ENCODE measurements at places on chromosomes 3 and 15. TPM values are rescaled to one million over a fixed set of nuclear protein-coding genes. Genes with fewer than 3 reads are reported as not detected.

Gene JMJD7
- 5.3 TPM for total RNA-seq

Gene GPR160
- total RNA-seq: 0.24 TPM

Gene SPG11
- total RNA-seq: 44.6 TPM

Gene LRRC3B
- not detected for total RNA-seq

Gene DAPK2
- total RNA-seq: 0.49 TPM

Gene UACA
- 47.0 TPM for total RNA-seq

Gene VGLL3
- 19.8 TPM for total RNA-seq

Gene MEGF11
- total RNA-seq: not detected

Gene LOXL1
- 45.9 TPM for total RNA-seq

Gene PLSCR2
- total RNA-seq: not detected

Gene PROS1
- total RNA-seq: 4.8 TPM

Gene PRRT3
- 1.2 TPM for total RNA-seq

Gene GPR62
- not detected for total RNA-seq

Gene ROPN1
- total RNA-seq: 1.3 TPM

Gene TICRR
- total RNA-seq: 9.0 TPM

Gene SPTSSB
- total RNA-seq: not detected

Gene MASP1
- not detected for total RNA-seq

Gene SPESP1
- total RNA-seq: 46.7 TPM

Gene IL5RA
- total RNA-seq: not detected

Gene SEMA5B
- total RNA-seq: not detected

Gene MYH15
- total RNA-seq: 0.20 TPM

Gene PHLDB2
- total RNA-seq: 122 TPM

Gene EEF1AKMT4
- total RNA-seq: 7.3 TPM

Gene SERINC4
- total RNA-seq: not detected

Gene SPATA16
- not detected for total RNA-seq

Gene PLA1A
- total RNA-seq: 0.20 TPM

Gene SI
- total RNA-seq: not detected

Gene CACNA2D3
- total RNA-seq: 11.2 TPM

Gene ABHD14A
- 29.1 TPM for total RNA-seq

Gene TMEM212
- total RNA-seq: not detected

Gene IL20RB
- total RNA-seq: 10.7 TPM

Gene NOX5
- total RNA-seq: 2.9 TPM

Gene TUSC7
- total RNA-seq: not detected

Gene PRSS50
- not detected for total RNA-seq

Gene PLAAT1
- total RNA-seq: not detected

Gene TRH
- not detected for total RNA-seq

Gene C3orf85
- total RNA-seq: not detected

Gene RPP25
- 14.9 TPM for total RNA-seq

Gene RRP9
- total RNA-seq: 29.0 TPM

Gene LSMEM2
- not detected for total RNA-seq

Data from RPMI7951 (cell line).